ENCODE measurements at places on chromosomes 7 and 10.
A peak's percentile ranks its signal among the peaks of the same experiment; 100 is the strongest.

DNA sequence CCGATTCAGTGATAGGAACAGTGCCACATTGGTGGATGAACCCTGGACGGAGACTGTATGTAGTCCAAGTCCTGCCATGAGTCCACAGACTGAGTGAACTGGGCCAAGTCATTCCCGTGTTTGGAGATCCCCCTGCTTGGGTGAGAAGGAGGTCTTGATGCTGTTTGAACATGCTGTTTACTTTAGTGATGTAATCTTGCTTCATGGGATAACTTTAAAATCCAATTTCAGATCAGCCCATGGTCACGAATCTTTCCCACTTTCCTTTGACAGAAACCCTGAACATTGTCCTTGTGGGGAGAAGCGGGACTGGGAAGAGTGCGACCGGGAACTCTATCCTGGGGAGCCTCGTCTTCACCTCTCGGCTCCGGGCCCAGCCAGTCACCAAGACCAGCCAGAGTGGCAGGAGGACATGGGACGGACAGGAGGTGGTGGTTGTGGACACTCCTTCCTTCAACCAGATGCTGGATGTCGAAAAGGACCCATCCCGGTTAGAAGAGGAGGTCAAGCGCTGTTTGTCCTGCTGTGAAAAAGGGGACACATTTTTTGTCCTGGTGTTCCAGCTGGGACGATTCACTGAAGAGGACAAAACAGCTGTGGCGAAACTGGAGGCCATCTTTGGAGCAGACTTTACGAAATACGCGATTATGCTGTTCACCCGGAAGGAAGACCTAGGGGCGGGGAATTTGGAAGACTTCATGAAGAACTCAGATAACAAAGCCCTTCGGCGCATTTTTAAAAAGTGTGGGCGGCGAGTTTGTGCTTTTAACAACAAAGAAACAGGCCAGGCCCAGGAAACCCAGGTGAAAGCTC lies 26.6 kb downstream of the GIMAP8 start:
- no peak for DNase-seq

DNA sequence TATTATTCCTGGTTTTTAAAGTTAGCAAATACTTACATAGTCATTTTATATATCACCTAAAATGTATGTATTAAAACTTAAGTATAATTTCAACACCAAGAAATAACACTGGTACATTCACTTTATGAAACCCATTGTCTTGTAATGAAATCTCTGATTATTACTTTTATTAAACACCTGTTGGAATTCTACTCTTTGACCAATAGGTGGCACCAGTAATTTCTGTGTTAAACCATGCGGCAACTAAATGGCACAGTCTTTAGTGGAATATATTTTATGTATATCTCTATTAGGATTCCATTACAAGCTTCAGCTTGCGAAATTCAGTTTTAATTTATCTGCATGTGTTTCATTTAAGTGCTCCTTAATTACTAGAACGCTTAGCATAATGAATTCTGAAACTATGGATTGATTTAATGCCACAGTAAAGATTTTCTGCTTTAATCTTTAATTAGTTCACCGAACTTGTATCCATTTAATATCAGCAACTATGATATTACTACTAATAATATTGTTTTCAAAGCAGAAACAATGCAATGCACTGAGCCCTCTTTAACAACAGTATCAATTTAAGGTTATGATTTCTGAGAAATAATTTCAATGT lies 181.3 kb downstream of the MAGI2 start:
- peak; percentile 67 for DNase-seq

- no peak for DNase-seq
Measured at GRCh38 chr10:48740988-48741387, 56.3 kb downstream of the WDFY4 start.

GRCh38 chr7:48158404-48158803 lies 12.9 kb upstream of the ABCA13 start:
- DNase-seq = no peak

DNA sequence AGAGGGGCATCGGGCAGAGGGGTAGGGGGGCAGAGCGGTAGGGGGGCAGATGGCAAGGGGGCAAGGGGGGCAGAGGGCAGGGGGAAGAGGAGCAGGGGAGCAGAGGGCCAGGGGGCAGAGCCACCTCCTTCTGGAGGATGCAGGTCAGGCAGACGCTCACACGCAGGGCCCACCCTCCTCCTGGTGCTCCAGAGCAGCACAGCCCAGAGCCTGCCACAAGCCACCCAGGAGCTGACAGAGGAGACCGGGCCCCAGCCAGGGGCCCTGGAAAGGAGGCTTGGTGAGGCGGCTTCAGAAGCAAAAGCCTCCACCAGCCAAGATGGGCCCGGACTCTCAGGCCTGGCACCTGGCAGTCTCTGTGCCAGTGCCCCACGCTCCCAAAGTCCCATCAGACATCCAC lies 13.1 kb downstream of the MAD1L1 start:
- DNase-seq = no peak

DNA sequence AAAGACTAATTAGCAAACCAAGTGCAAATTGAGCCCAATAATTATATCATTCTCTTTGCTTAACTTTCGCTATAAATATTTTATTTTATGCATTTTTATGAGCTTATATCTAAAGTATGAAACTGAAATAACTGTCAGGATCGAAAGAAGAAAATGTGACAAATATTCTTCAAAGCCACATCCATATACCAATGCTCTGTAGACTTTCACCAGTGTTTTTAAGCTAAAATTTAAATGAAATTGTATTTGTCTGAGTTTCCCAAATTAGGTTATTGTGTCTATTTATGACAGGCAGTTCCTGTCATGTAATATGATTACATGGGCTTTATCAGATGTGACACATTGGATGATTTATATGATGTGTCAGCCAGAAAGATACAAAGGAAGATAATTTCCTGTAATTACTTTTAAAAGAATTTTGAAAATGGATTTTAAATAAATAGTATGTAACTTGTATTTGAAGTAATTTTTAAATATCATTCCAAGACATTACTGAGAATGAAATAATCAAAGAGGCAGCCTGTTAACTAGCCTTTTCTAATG lies 317.9 kb upstream of the KLF6 start:
- no peak for DNase-seq

GRCh38 chr10:26481914-26482550 lies 43.9 kb downstream of the APBB1IP start:
- DNase-seq = no peak

GRCh38 chr7:110539216-110539615 lies 551.7 kb upstream of the LRRN3 start:
- DNase-seq = peak; percentile 6

- DNase-seq = peak; percentile 44
Measured at GRCh38 chr10:68957654-68958053, 1.7 kb downstream of the DDX21 start.

GRCh38 chr7:3103614-3104398 lies 60.1 kb upstream of the CARD11 start:
- no peak for DNase-seq

DNA sequence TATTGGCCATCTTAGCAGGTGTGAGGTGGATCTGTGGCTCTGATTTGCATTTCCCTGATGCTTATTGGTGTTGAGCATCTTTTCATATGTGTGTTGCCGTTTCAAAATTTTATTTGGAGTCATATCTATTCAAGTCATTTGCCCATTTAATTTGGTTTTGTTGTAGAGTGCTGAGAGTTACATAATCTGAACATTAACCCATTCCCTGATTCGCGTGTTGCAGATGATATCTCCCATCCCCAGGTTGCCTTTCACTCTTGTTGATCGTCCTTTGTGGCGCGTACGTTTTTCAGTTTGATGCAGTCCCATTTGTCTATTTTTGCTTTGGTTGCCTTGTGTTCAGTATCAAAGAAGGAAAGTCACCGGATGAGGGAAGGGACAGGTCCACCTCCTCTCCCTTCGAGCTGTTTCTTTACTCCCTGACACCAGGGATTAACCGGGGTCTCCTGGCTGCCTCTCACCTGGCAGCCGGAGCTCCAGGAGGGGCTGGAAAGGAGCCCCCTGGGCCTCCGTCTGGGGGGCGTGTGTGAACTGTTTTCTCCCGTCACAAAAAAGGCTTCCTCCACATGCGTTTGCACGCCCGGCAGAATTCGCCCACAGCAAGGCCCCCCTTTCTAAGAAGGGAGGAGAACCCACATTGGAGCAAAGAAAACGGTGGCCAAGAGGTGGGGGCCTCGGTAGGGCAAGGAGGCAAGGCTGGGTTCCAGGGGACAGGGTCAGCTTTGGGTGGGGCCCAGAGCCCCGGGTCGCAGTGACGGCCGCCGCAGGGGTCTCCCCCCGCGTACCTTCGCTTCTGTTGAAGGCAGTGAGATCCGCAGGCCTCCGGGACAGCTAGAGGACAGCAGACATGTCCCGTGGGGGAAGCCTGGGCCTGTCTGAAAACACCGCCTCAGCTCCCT lies 8.3 kb downstream of the MNX1 start:
- DNase-seq = no peak

GRCh38 chr7:37820708-37821468 lies 27.5 kb upstream of the NME8 start:
- no peak for DNase-seq

GRCh38 chr10:103605359-103606096 lies 112.0 kb downstream of the NEURL1 start:
- peak; percentile 74 for DNase-seq

- peak; percentile 12 for DNase-seq
Measured at GRCh38 chr7:77244222-77244934, 44.8 kb upstream of the FGL2 start.

- DNase-seq = no peak
Measured at GRCh38 chr10:97529685-97530465, 31.2 kb downstream of the UBTD1 start.

GRCh38 chr7:107937531-107937930 lies 46.5 kb downstream of the DLD start:
- no peak for DNase-seq

- DNase-seq = no peak
Measured at GRCh38 chr10:131186547-131187253, 124.8 kb downstream of the TCERG1L start.

DNA sequence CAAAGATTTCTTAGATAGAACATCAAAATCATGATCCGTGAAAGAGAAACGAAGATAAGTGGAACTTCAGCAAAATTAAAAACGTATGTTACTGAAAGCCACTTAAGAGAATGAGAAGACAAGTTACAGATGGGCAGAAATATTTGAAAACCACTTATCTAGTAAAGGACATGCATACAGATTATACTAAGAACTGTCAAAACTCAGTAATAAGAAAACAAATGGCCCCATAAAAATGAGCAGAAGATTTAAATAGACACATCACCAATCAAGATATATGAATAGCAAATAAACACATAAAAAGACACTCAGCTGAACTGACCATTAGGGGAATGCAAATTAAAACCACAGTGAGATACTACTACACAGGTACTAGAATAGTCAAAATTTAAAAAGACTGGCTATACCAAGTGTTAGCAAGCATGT lies 343.7 kb downstream of the PTEN start:
- peak; percentile 10 for DNase-seq

GRCh38 chr10:124641282-124642087 lies 102.7 kb downstream of the FAM53B start:
- peak; percentile 69 for DNase-seq

- DNase-seq = peak; percentile 11
Measured at GRCh38 chr7:155698633-155699032, 54.2 kb downstream of the RBM33 start.

- DNase-seq = no peak
Measured at GRCh38 chr7:128912281-128912680, 1.8 kb upstream of the KCP start.

- no peak for DNase-seq
Measured at GRCh38 chr10:97940534-97940933, 89.9 kb downstream of the CRTAC1 start.

DNA sequence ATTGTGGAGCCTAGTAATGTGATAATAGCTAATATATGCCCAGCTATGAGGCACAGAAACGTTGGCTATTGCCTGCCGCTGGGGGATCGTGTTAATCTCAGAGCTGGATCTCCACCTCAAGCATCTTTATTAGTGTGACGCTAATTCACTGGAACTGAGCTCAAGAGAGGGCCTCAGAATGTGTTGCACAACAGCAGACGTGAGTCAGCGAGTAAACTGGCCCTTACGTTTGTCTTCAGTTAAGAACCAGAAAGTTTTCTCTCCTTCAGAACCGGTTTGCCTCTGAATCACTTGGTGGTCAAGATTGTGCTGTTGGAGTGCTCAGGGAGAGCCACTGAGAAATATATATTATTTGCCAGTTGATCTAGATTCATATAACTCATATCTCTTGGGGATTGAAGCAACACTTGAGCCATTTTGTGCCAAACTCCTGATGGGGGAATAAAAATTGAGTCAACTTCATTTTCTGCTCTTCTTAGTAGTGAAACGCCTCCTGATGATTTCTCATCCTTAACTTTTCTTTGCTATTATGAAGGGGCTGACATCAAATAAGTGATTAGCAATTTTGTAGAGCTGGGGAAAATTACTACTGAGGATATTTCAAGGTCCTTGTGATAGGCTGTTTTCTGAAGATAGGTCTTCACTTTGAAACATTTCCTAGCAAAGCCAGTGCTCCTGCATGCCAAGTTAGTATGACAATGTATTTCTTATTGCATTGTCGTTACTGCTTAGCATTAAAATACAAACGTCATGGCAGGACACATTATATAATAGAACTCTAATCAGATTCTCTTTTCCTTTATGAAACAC lies 22.3 kb downstream of the BZW2 start:
- peak; percentile 100 for DNase-seq

DNA sequence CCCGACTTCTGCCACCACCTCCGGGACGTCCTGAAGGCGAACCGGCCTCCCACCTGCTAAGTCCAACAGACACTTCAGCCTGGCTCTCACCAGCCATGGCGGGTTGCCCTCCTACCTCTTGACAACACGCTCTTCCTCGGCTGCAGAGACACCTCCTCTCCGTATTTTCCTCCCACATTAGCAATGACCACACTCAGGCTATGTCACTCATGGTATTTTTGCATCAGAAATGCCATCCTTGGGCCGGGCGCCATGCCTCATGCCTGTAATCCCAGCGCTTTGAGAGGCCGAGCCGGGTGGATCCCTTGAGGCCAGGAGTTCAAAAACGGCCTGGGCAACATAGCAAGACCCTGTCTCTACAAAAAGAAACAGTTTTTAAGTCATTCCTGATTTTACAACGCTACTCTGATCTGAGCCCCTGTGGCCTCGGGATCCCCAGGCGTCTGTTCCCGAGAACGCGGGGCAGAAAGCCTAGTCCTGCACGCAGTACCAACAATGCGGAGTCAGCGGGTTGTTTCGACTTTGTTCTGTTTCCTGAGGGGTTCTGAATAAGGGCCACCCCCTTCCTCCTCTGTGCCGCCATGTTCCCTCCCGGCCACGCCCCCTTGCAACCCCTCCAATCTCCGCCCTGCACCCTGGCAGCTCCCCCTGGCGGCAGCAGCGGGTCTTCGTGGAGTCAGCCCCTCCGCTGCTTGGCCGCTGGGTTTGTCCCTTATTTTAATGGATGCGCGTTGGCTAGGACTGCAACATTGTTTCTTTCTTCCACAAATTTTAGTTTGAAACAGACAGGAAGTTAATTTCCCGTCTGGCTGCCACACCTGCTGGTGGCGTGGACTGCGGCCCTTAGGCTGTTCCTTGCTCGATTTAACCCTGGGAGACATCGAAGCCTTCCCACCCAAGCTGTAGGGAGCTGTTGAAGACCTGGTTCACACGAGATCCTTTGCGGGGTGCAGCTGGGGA lies 9.7 kb upstream of the ZFAND2A start:
- peak; percentile 74 for DNase-seq

DNA sequence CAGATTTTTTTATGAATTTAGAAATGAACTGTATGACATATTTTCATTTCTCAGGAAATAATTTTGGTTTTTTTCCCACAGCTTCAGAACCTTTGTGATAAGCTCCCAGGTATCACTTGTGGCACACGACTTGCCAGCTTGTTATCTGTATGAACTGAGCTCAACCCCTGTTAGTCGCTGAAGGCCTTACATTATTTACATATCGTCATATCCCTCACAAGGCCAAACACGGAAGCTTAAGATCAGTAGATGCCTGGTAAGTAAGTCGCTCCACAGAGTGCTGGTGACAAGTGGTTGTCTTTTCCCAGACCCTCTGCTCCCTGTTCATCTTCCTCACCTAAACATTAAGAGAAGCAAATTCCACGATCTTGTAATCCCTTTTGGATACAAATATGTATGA lies 55.2 kb downstream of the RAPGEF5 start:
- DNase-seq = no peak

Data from fibroblast of mammary gland (primary cell).